ENCODE measurements at places on chromosomes 1 and 21.

GRCh38 chr1:112297536-112297935, 98.5 kb upstream of the CTTNBP2NL start:
- peak; percentile 21 for DNase-seq

GRCh38 chr21:25493722-25494121, 113.6 kb downstream of the MRPL39 start:
- no peak for DNase-seq

DNA sequence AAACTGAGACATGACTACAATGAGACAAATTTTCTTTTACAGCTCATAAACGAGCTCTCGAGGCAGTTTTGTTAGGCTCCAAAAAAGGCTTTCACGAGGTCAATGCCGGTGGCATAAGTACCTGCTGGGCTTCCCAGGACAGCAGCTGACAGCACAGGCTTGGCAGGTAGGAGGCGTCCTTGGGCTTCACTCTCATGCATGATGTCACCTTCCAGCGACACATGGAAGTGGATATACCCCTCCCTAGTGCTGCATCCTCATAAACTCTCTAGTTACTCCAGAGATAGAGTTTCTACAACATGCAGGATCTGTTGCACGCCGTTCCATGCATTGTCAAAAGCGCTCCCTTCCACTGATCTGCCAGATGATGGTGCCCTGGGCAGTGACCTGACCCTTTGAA, 112.5 kb upstream of the PAXBP1 start:
- DNase-seq = no peak

- no peak for DNase-seq
Observed at GRCh38 chr1:200372885-200373181, 37.0 kb downstream of the ZNF281 start.

- no peak for DNase-seq
Observed at GRCh38 chr1:185207980-185208602, 51.1 kb downstream of the SWT1 start.

Data from SJSA1 (cell line).